ENCODE measurements at places on chromosomes 5 and 9.

- no peak for DNase-seq
Observed at GRCh38 chr9:13688990-13689600, 409.6 kb upstream of the MPDZ start.

GRCh38 chr5:10030219-10030831, 219.4 kb downstream of the ATPSCKMT start:
- no peak for DNase-seq

DNA sequence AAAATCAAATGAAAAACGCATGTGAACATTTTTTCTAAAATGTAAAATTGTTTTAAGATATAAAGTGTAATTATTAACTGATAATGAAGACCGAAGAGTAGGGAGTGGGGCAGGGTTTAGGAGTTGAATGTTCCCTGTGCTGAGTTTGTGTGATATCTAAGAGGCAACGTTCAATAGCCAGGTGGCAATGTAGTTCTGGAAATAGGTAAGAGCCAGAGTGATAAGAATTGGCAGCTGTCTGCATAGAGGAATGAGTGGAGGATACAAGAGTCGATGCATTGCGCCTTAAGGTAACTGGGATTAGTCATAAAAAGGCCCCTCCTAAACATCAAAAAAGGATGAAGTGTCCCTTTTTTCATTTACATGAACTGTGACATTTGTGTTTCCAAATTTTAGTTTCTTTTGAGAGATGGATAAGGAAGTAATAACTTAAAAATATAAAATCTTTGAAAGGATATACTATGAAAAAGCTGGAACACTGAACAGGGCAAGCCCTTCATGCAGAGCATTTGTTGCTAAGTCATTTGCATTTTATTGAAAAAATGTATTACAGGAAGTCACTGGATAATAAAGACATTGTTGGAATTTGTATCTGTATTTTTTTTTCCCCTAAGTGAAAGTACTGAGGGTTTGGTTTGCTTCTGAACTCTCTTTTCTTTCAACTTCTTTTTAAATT, 659.3 kb downstream of the ACTL7B start:
- DNase-seq, result no peak

DNA sequence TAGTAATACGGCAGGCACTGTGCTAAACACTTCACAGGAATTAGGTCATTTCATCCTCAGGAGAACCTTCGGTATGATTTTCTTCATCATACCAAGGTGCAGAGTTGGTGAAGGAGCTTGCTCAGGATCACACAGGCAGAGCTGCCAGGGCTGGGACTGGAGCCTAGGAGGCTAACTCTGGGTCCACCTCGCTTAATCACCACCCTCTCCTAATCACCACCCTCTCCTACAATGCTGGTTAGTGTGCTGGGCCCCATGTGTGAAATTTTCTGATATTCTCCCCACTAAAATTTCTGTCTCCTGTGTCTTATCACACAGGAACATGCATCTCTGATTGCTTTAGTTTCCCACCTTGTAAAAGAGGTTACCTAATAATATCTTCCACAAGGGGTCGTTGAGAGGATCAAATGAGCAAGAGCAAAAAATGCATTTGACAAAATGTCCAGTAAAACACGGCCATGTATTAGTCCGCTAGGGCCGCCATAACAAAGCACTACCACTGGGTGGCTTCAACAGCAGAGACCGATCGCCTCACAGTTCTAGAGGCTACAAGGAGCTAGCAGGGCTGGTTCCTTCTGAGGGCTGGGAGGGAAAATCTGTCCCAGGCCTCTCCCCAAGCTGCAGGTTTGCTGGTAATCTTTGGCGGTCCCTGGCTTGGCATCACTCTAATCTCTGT, 128.2 kb upstream of the NFIB start:
- DNase-seq, result no peak

DNA sequence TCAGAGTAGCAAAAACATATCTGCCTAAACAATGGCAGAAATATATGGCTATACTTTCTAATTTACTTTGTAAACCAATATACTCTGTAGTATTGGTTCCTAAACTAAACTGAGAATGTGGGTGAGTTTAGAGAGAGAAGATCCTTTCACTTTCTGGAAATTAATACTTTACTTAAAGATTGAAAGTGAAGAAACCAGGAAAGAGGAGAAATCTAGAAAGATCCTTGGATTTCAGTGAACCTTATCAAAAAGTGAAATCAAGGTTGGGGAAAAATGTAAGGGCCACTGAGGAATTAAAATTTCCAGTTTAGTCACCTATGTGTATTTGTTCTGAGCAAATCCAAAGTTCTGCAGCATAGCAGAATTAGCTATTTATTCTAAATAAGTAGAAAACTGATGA, 5.9 kb downstream of the SLC38A9 start:
- no peak for DNase-seq

- no peak for DNase-seq
Observed at GRCh38 chr5:169808118-169808581, 171.1 kb downstream of the DOCK2 start.

- no peak for DNase-seq
Observed at GRCh38 chr9:14671377-14671776, 21.9 kb downstream of the ZDHHC21 start.

DNA sequence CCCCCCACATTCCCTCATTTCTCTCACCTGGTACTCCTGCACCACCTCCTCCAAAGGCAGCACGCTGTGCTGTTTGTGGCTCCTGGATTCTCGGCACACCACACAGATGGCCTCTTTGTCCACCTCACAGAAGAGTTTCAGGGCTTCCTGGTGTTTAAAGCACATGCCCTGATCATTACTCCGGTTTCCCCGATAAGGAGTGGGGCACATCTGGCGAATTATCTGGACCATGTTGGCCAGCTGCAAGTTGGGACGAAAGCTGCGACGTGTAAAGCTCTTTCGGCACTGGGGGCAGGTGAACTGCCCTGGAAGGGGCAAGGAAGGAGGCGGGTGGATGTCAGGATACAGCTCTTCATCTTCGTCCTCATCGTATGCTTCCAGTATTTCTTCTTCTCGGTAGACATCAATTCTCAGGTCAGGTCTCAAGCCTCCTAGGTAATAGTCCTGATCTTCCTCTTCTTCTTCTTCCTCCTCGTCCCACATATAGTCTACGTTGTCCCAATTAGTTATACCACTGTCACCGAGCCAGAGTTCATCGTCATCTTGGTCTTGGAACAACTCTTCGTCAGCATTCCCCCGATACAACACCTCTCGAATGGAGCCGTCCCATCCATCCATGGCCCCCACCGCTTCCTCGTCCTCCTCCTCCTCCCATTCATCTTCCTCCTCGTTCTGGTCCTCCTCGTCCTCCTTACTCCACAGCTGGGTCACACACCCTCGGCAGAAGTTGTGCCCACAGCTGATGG, 796 bp downstream of the TRIM52 start:
- no peak for DNase-seq

- DNase-seq, result no peak
Observed at GRCh38 chr5:34016222-34016621, 8.4 kb upstream of the AMACR start.

DNA sequence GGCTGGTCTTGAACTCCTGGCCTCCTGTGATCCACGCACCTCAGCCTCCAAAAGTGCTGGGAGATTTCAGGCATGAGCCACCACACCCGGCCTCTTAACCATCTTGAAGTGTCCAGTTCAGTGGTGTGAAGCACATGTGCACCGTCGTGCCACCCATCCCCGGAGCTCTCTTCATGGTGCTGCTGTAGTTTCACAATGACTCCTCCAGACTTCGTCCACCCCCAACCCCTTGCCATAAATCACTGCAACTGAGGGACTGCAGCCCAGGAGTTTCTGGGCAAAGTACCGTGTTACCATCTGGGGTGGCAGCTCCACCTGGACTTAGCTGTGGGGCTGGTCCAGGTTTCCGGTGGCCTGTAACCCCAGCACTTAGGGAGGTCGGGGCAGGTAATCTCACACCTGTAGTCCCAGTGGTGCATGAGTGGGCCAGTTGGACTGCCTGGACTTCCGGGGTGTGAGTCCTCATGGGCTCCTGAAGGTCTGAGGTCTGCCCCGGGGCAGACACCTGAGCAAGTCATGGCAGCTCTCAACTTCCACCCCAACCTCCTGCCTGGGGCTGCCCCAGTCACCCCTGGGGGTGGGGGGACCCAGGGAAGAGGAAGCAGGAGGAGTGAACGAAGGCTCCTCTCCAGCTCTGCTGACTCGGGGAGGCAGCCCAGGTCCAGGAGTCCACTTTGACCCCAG, 6.6 kb upstream of the N4BP3 start:
- DNase-seq, result no peak

- DNase-seq, result no peak
Observed at GRCh38 chr9:83986195-83986594, 5.6 kb downstream of the RMI1 start.
